Spinal cord (tissue), 10 donors: ENCODE measurements at places on chromosomes 5 and 9. TPM values are rescaled to one million over a fixed set of nuclear protein-coding genes. Genes with fewer than 3 reads are reported as not detected.

PCDHB7 gene
- total RNA-seq, result 5.2 TPM

DNA sequence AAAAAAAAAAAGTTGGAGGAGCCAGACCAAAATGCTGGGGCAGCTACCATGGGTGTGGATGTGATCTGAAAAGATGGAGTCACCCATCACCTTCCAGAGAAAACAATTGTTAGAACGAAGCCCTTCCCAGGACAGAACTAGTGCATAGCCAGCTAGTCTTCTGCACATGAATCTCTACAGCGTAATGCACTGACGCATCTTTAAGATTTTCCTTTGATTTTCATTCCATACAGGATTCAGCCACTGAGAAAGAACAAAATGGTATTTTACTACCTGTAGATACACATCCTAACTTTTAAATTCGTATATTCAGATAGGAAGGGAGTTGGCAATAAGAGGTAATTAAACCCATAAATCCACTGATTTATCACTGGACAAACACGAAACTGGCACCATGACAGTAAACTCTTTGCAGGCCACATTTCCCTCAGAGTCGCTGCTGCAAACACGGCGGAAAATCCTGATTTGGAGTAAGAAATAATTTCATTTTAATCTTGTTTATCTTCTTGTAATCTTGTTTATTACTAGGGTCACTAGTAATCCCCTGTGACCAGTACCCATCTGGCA is 206.6 kb downstream of the SPOCK1 start:
- H3K27ac ChIP-seq, result no peak overlapping the region
- no peak for DNase-seq
- H3K4me3 ChIP-seq, result no peak overlapping the region

- no peak overlapping the region for H3K4me3 ChIP-seq
- DNase-seq, result no peak
- H3K36me3 ChIP-seq, result no peaks in the 10 kb centered on the region
- H3K27ac ChIP-seq, result no peak overlapping the region
Observed at GRCh38 chr5:122405751-122406150, 93.7 kb downstream of the SNCAIP start.

RLN2 gene
- total RNA-seq, result 0.66 TPM
